ENCODE measurements at places on chromosomes 1 and 21.

DNA sequence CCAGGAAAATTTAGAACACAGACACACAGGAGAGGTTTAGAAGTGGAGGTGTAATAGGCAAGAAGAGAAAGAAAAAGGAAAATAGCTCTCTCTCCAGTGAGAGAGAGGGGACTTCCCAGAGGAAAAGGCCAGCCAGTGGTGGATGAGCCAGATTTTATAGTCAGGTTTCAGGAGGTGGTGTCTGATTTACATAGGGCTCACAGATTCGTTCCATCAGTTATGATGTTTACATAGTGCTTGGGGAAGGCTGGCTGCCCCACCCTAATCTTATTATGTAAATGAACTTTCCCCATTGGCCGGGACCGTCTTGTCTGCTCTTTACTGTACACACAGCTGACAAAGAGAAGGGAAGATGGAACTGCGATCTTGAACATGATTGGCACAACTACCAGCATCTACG, 797.3 kb downstream of the PLA2G4A start:
- DNase-seq: no peak

- DNase-seq: no peak
These were observed 80.9 kb downstream of the SPSB1 start for GRCh38 chr1:9373619-9374018.

DNA sequence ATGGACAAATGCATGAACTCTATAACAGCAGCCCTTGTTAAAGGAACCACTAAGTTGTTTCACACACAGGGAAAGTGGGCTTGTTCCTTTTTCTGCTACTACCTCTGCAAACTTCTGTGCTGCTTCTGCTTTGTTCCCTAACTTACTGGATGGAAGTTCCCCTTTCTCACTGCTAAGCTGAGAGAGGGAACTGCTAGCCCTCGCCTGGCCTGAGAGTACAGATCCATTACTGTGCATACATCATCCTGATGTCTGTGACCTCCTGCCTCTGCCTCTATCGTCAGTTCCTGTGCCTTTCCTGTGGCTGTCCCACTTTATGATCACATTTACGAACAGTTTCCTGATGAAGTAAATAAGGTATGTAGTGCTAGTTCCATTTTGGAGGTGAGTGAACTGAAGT, 3.5 kb downstream of the GNAT2 start:
- DNase-seq: no peak

DNA sequence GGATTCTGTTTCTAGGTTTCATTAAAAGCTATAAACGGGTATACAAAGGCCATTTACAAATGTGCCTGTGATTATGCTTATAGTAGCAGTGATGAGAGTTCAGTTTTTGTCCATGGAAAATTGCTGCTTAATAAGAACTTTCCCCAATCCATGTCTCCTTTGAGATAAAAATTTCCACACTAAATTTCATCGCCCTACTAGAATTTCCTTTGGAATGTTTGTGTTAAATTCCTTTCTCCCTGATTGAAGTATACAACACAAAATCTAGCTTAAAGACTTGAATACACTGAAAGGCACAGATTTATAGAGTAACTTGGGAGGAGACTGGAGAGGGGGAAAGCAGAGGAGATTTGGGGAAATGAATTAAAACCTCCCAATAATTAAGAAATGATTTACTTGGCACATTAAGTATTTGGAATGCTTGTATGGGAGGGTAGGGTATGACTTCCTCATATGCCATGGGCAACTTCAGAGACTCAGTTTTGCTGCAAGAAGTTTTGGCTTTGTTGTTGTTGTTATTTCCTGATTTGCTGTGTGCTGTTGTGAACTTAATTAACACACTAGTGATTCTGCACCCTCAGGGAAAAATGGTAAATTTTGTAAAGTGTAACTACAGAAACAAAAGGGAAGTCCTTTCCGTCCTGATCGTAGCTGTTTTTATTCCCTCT, 157.6 kb upstream of the LMO4 start:
- no peak for DNase-seq

DNA sequence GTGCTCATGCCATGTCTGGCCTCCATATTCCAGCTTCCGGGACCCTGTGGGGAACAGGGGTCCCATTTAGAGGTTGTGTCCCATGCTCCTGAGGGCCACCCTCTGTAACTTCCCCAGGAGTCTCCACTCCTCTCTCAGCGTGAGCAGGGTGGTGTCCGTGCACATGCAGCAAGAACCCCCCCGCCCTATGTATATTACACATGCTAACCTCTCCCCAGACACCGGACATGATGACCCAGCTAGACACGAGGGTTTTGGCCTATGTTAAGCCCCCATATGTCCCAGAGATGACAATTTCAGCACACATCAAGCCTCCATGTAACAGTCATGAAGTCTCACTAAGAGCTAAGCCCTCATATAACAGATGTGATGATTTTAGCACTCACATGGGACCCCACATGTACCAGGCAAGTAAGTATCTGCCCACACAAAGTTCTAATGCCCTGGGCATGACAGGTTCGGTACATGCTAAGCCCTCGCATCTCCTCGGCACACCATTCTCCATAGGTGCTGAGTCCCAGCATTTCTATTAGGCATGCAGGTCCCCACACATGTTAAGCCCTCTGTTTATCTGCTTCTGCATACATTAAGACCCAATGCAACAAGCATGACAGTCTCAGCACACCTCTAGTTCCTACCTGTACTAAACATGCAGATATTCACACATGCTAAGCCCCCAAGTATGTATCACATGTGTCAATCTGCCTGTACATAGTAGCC, 7.1 kb downstream of the FHL3 start:
- no peak for DNase-seq

DNA sequence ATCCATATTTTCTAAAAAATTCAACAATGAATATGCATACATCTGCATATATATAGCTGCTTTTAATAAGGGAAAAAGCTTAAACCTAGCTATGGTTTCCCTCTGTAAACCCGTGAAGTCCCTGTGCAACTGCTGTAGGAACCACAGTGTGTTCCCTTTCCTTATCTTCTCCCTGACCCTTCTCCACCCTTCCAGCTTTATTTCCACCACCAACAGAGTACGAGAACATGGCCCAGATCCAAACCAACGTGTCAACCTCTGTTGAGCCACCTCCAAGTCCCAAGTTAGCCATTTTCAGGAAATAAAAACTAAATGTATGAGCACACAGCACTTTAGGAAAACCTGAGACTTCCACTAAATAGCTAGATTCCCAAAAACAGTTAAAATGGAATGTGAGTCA, 20.3 kb downstream of the SUSD4 start:
- no peak for DNase-seq

- DNase-seq: no peak
These were observed 5.6 kb downstream of the GLMP start for GRCh38 chr1:156289857-156290256.

DNA sequence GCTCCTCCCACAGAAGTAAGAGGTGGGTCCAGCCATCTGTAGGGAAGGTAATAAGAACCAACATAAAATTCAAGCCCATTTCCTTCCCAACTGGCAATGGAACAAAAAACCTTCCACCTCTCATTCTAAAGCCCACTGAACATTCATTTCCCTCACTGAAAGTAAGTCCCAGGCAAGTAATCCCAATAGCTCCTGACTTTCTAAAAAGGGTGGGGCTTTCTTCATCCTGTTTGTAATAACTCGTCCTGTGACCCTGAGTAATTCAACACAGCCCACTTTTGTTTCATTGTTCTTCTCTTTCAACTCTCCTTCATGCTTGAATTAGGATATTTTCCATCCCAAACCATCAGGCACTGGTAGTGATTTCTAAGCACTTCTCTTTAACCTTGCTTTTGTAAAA, 74.9 kb downstream of the DAB1 start:
- no peak for DNase-seq

DNA sequence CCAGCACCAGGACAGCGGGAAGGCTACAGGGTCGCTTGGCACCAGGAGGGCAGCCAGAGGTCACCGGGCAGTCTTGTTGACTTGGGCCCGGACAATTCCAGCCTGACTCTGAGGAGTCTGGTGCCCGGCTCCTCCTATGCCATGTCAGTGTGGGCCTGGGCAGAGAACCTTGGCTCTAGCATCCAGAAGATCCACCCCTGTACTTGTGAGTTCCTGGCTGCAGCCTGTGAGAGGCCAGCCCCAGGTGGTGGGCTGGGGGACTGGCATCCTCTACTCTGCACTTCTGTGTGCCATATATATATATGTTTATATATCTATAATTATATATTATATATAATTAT, 11.6 kb upstream of the PTPN7 start:
- no peak for DNase-seq

GRCh38 chr1:93692026-93692425, 10.4 kb upstream of the BCAR3 start:
- no peak for DNase-seq

DNA sequence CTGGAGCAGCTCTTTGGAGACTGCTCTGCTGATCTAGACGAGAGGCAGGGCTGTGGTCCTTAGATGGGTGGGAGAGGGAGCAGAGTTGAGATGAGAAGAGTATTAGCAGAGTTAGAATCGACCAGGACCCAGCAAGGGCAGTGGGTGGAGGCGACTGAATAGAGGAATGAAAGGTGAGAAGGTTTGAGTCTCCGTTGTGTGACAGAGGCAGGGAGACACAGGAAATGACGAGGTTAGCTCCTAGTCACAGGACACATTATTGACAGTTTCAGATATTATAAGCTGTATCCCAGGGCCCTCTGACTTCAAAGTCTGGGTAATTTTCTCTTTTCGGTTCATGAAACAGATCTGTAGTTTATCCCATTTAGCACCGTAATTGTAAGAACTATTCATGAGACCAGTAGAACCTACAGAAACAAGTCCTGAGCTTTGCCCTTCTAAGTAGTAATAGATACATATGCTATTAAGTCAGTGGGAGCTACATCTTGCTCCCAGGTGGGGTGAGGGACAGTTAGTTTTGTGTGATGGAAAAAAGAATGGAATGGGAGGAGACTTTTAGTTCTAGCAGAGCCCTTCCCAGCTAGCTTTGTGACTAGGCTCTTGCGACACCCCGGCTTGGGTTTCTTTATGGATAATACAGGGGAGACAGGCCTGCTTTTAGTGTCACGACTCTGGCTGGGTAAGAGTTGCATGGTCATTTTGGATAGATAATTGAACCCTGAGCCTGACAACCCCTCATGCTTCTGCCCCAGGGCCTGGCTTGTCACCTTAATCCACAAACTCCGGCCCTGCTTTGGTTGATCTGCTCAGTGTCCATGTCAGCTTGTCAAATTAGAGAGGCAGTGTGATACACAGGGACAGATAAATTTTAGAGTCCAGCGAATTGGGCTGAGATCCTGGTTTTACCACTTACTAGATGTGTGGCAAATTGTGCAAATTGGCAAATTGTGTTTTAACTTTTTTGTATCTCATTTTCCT, 70.2 kb downstream of the UCK2 start:
- no peak for DNase-seq

DNA sequence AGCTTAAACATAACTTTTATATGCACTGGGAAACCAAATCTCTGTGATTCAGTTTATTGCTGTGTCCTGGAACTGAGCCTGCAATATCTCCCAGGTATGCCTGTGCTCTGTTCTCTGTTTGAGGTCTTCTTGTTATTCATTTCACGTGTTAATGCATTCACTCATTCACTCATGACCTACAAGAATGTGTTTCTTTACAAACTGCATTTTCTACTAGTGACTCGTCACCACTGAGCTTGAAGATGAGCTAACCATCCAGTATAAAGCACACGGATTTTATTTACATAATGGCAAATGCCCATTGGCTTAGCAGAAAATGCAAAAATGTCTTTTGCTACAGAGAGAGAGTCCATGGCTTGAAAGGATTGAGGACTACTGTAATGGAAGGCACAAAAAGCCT, 75.0 kb upstream of the DUSP10 start:
- DNase-seq: no peak

- DNase-seq: no peak
These were observed at the start of gene PADI4 for GRCh38 chr1:17307946-17308345. TSS of gene PADI4 (plus strand) at chr1:17308197. CDS start at chr1:17308223, 26 bp downstream.

- DNase-seq: no peak
These were observed 23.3 kb downstream of the ZP4 start for GRCh38 chr1:237867380-237867888.

GRCh38 chr1:243562473-243562872, 287.6 kb downstream of the AKT3 start:
- DNase-seq: no peak

DNA sequence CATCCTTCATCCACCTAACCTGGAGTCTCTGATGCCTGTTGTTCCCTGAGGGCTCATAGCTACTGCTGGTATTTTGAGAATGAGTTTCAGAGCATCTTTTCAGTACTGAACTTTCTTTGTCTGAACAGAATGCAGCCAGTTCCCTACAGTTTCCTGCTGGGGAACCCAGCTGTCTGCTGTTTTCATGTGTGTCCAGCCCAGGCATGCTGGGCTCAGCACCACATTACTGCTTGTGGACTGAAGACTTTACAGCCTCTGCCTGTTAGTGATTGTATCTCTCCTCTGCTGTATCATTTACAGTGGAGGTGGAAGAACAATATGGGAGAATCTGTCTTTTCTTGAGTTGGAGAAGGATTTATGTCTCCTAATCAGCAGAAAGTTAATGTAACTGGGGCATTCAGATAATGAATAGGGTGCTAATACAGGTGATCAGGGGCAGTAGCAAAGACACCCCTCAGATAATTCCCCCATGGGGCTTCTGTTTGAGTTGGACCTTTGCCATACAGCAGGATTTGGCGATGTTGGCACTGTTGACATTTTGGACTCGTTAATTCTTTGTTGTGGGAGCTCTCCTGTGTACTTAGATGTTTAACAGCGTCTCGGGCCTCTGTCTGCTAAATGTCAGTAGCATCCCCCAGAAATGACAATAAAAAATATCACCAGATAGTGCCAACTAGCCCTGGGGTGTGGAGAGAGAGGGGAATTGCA, 207.7 kb downstream of the HHAT start:
- no peak for DNase-seq

DNA sequence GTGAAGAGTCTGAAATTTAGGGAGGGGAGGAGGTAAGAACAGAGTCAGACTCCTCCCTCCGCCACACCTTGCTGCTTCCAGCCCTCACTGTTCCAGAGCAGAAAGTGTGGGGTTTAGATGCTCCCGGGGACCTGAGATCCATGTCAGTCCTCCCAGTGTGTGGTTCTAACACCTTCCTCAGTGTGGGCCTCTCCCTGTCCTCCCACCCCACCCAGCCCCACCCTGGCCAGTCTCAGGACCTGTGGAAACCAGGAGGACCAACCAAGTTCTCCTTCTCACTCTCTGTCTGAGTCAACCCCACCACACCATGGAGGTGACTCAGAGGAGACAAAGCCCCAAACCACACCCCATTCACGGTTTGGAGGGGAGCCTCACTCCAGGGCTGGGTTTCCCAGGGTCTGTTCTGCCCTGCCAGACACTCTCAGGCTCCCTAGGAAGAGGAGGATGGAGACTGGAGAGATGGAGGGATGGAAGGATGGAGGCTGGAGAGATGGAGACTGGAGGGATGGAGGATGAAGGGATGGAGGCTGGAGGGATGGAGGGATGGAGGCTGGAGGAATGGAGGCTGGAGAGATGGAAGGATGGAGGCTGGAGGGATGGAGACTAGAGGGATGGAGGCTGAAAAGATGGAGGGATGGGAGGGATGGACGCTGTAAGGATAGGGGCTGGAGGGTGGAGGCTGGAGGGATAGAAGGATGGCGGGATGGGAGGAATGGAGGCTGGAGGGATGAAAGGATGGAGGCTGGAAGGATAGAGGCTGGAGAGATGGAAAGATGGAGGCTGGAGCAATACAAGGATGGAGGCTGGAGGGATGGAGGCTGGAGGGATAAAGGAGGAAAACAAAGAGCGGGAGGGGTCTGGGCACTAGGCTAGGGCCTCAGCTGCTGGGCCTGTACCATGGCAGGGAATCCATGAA, 100.9 kb upstream of the RUNX3 start:
- no peak for DNase-seq
